NCI-H1105 treated with DMSO at 0.1 percent for 48 hours (cell line): ENCODE measurements at places on chromosomes 13 and 19.

GRCh38 chr19:44051650-44052402, at the start of gene ZNF223:
Gene ZNF223 (plus strand): TSS chr19:44052036. CDS start chr19:44055177, 3,141 bp downstream.
- DNase-seq, result peak; percentile 98

DNA sequence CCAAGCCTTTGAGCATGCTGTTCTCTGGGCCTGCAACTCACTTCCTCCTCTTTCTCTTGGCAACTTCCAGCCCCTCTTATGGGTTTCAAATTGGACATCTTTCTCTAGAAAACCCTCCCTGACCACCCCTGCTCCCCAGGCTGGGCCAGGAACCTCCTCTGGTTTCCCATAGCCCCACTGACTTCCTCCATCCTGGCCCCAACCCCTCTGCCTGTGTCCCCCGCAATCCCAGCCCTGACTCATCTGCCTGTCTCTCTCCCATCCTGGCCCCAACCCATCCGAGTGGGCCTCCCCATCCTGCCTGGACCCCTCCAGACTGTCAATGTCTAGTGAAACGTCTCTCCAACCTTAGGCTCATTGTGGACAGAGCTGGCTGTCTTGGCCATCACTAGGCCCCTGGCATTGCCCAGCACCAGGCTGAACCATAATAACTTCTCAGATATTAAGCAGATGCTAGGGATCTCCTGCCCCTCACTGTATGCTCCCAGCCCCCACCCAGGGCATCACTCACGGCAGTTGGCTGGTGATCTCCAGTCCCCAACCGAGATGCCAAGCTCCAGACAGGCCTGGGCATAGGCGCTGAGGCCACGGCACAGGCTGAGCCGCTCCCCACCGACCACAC, 16.8 kb downstream of the FCGBP start:
- DNase-seq, result no peak

DNA sequence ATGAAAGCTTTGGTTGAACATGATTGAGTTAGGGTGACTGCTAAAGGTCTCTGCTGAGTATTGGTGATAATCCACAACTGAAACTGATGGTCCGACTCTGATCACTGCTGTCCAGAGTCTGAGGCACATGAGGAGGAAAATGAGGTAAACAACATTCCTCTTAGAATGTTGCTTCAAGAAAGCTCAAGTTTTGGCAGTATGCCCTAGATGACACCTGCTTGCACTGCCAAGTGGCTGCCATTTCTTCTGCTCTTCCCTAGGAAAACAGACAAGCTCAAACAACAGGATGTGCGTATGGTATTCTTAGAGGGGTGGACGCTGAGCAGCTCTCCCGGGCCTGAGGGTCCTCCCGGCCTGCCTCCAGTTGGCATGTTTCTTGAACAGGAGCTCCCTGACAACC, 15.2 kb upstream of the MTIF3 start:
- no peak for DNase-seq

DNA sequence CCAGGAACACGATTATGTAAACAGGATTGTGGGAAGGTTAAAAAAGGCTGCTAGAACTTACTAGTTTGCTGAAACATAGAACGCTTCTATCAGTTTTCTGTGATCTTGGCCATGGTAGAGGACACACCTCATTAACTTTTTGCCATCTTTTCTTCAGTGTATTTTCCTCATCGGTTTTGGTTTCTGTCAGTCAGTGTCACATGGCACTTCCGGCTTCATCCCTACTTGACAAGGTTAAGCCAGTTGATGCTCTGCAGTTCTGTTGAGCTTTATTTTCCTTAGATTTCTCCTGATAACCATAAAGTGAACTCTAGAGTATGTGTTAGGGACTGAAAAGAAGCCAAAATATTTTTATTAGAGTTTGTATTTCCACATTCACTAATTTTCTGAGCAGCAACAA, 147.5 kb downstream of the NDFIP2 start:
- no peak for DNase-seq

- DNase-seq, result no peak
Measured at GRCh38 chr13:110254151-110254679, 52.7 kb downstream of the COL4A1 start.

DNA sequence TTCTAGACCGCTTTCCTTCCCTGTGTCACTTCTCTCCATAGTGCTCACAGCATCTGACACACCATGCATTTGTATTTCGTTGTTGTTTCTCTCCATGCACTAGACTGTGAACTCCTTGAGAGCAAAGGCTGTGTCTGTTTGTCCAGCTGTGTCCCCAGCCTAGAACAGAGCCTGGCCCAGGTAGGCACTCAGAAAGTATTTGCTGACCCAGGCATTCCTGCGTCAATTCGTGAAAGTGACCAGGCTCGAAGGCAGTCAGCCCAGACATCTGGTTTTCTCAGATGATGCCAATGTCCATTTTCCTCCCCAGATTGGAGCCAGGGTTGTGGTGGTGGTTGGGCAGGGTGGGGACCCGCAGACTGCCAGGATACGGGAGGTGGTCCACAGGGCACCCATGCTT, 164.8 kb downstream of the ZNF536 start:
- no peak for DNase-seq

- DNase-seq, result no peak
Measured at GRCh38 chr19:31378404-31378803, 29.2 kb upstream of the TSHZ3 start.

DNA sequence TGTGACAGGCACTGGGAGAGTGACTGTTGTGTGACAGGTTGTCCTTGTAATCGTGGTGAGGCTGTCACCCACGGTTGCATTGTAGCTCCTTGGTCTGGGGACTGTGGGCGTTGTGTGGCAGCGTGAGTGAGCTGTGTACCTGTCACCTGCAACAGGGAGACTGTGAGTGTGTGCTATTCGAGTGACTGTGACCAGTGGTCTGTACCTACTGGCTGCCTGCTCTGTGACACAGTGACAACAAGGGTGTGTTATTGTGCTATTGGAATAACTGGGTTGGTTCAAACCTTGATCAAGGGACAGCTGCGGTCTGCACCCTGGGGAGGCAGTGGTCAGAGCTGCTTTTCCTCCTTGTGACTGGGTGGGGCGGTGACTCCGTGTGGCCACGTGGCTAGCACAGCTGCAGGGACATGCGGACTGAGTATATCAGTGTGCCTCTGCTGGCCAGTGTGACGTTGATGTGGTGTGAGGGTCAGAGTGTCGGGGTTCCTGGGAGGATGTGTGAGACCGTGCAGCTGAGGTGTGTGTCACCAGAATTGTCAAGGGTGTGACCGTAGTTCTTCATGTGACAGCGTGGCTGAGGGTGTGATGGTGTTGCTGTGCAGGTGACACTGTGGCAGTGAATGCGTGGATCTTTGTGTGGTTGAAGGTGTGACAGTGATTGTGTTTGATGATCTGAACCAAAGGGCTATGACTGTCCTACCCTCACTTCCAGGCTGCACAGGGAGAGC, 10.1 kb upstream of the NFIX start:
- DNase-seq, result no peak

DNA sequence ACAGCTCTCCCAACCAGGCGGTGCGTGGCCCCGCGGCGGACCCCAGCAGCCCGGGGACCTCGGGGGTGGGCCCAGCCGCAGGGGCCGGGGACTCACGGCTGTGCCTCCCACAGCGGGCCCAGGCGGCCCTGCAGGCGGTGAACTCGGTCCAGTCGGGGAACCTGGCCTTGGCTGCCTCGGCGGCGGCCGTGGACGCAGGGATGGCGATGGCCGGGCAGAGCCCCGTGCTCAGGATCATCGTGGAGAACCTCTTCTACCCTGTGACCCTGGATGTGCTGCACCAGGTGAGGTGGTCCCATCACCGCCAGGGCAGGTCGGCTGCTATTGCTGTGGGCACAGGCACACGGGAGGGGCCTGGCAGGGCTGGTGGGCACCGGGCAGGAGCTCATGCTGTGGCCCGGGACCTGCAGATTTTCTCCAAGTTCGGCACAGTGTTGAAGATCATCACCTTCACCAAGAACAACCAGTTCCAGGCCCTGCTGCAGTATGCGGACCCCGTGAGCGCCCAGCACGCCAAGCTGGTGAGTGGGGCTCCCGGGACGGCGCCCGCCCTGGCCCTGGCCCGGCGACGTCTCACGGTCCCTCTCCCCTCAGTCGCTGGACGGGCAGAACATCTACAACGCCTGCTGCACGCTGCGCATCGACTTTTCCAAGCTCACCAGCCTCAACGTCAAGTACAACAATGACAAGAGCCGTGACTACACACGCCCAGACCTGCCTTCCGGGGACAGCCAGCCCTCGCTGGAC, 7.3 kb downstream of the PTBP1 start:
- DNase-seq, result no peak

GRCh38 chr13:19665427-19665859, 32.0 kb downstream of the MPHOSPH8 start:
- DNase-seq, result no peak

DNA sequence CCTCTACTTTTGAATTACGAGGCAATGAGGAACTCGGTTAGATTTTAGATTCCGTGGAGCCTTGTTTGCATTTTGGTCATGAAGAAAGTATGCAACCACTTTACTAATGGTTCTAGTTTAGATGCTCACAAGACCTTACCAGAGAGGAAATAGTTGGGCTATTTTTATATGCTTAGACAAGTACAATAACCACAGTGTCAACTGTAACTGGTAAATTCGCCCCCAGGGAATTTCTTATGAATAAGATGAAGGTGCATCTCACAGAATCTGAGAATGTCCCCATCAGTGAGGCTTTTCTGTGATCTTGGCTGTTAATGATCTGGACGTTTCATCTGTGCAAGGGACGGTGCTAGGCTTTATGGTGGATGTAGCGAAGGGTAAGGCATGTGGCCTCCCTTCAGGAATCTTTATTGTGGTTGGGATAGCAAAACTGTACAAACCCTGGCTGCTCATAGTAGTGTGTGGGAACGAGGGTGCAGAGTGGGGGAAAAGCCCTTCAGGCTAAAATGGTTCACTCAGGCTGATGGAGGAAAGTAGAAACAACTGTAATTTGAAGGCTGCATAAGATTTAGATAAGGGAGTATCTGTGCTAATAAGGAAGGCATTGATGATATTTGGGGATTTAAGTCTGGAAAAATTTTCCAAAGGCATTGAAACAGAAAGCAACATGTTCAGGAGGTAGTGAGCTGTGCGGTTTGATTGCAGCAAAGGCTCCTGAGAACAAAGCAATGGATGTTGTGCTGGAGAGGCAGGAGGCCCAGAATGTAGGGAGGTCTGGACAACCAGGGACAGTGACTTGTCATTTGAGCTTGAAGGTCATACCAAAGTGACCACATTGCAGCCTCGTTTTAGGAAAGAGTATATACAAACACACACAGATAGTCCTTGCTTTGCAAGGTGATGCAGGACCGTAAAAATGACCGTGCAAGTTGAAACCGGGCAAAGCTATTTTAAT, 28.4 kb downstream of the UBAC2 start:
- DNase-seq, result no peak

- no peak for DNase-seq
Measured at GRCh38 chr13:28344163-28344562, 150.8 kb downstream of the FLT1 start.

DNA sequence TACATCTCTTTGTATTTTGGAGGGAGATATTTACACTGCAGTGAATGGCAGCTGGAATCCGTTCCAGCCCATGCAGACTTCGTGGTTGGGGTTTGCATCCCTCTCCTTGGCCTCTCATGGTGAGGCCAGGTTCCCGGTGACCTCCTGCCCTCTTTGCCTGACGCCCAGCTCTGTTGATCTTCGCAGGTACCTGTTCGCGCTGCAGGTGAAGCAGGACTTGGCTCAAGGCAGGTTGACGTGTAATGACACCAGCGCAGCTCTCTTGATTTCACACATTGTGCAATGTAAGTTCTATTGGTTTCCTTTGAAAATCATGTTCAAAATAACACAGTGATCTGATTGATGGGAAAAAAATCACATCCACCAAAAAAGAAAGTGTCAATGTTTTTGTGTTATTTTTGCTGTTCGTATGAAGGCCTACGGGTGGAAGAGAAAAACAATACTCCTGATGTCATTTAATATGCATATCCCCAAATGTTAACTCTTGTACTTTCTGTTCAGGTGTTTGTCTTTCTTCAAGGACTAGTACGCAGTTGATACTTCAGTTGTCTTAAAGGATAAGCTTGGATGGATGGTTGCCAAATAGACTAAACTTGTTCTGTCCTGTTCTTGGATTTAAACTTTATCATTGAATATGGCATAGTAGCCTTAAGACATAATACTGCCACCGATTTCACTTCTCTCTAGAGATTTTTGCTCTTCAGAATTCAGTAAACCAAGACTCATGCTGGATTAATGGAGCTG, 199.1 kb downstream of the STK24 start:
- DNase-seq, result no peak

- DNase-seq, result peak; percentile 32
Measured at GRCh38 chr13:36059321-36059720, 71.9 kb downstream of the DCLK1 start.

GRCh38 chr13:42350141-42350540, 78.2 kb downstream of the AKAP11 start:
- DNase-seq, result no peak

- no peak for DNase-seq
Measured at GRCh38 chr13:84032116-84032515, 149.8 kb upstream of the SLITRK1 start.

DNA sequence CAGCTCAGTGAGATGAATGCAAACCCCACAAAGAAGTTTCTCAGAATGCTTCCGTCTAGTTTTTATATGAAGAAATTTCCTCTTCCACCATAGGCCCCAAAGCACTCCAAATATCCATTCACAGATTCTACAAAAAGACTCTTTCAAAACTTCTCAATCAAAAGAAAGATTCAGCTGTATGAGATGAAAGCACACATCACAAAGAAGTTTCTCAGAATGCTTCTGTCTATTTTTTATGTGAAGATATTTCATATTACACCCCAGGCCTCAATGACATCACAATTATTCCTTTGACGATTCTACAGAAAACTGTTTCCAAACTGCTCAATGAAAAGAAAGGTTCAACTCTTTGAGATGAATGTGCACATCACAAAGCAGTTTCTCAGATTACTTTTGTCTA, 1819.4 kb downstream of the UQCRFS1 start:
- no peak for DNase-seq

GRCh38 chr13:77507931-77508776, 27.4 kb upstream of the SCEL start:
- DNase-seq, result peak; percentile 79

GRCh38 chr13:38385153-38385891, 35.7 kb downstream of the UFM1 start:
- DNase-seq, result no peak

DNA sequence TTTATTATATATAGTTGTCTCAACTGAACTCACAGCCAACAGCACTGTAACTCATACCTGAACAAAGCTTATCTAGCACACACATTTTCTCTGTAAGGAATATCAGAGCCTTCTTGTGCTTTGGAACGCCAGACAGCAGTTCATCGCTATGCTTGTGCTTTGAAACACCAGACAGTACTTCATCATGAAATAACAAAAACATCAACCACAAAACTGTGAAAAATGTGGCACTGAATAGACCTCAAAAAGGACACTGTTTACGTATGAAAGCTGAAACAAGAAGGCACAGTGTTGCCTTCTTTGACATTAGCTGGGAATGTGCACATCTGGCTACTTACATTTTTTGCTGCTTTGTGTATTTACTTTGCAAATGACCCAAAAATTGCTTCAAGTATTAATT, 160.2 kb downstream of the PDS5B start:
- no peak for DNase-seq

GRCh38 chr13:26401578-26402021, 147.7 kb downstream of the CDK8 start:
- DNase-seq, result no peak

DNA sequence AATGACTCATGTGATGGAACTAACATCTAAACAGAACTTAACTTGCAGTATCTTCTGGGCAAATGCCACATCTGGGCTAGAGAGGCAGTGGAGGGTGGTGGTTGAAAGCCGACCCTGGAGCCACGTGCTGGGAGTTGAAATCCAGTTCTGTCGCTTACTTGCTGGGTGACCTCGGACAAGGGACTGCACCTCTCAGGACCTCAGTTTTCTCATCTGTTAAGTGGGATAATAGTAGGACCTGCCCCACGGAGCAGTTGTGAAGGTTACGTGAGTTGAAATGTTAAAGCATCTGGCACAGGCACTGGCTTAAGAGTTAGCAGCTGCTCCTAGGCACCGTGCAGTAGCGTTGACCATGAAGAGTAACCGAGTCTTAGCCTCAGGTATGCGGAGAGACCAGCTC, 76.1 kb downstream of the SIPA1L3 start:
- DNase-seq, result no peak
